ENCODE measurements at places on chromosomes 1 and 21.

DNA sequence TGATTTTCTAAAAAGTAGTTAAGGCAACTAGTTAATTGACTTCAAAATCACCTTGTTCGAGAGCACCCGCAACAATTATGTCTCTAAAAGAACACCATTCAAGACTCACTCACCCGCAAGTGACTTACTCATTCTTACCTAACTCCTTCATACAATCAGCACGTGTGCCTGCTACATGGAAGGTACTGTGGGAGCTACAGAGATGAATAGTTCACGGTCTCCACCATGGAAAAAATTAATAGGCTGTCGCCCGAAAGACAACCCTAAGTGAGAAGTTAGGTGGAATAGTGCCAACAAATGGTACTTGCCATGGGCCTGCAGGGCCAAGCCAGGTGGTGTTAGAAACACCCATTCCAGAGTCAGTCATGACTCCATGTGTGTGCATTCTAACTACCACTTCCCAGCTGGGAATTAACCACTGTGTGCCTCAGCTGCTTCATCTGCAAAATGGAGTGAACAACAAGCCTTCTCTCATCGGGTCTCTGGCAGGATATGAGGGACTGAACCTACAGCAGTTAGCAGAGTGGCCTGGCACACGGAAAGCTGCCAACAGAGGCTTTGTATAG is 7.1 kb downstream of the SSBP3 start:
- DNase-seq, result no peak

DNA sequence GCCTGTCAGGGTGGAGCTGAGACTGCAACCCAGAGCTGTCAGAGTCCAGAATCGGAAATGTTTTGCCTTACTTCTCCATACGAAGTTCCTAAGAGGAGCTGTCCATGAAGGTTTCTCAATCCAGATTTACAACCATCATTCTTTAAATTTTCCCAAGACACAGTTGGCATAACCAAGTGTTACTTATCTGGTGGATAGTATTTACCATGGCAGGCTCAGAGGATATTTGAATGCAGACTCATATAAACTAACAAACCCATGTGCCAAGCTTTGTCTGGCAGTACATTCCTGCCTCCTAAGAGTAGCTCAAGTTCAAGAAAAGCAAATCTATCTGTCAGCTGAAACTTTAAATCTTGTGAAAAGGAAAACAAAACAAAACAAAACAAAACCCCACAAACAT is 267.9 kb downstream of the ZNF326 start:
- DNase-seq, result no peak

DNA sequence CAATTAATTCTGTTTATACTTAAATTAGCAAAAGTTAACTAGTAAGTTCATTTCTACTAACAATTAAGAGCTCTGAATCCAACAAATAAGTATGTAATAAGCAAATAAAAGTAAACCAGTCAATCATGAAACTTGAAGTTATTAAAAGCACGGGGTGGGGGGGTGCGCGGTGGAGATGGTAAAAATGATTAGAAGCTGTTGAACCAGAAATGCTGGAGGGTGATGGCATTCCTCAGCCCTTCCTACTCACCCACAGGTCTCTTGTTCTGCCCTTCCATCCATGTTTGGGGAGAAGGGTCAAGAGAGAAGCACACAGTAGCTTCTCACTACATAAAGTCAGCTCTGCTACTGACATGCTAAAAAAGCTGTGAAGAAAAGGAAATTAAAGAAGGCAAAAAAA is 63.5 kb downstream of the AKT3 start:
- DNase-seq, result no peak

DNA sequence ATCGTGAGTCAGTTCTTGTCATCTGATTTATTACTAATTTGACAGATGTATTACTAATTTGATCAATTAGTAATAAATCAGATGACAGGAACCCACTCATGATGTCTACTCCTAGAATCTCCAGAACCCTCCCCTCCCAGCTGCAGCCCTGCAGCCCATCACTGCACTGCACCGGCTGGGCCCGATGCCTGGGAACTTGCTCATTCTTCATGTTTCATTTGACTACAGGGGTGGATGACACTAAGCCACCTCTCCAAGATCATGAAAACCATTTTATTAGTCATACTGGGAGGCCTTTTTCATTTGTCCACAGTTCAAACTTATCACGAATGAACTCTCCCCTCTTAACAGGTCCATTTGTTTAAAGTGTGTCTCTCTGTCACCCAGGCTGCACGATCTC is 41.0 kb downstream of the KCNH1 start:
- no peak for DNase-seq

DNA sequence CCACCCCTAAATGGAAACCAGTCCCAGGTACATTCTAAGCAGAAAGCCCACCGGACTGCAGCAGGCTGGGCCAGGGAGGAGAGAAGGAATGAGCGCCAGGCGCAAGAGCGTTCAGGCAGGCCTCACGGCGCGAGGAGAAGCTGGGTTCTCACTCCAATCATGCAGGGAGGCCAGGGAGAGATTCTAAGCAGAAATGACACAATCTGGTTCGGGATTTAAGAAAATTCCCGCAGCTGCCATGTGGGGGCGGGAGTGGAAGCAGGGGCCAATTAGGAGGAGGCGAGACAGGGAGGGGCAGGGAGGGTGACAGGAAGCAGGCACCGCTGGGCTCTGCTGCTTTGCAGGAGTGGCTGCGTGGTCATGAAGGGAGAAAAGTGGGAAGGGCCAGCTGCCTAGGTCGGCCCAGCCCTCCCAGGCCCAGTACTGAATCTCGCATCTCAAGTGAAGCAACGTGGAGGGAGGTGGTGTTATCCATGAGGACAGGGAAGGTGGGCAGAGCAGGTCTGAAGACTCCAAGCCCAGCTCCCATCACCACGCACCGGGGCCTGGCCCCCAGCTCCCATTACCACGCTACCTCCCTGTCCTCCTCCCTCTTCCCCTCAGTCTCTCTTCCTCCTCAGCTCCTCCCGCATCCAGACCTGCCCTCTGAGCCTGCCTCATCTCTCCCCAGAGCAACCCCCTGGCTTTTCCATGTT is 11.8 kb downstream of the NPHP4 start:
- no peak for DNase-seq

DNA sequence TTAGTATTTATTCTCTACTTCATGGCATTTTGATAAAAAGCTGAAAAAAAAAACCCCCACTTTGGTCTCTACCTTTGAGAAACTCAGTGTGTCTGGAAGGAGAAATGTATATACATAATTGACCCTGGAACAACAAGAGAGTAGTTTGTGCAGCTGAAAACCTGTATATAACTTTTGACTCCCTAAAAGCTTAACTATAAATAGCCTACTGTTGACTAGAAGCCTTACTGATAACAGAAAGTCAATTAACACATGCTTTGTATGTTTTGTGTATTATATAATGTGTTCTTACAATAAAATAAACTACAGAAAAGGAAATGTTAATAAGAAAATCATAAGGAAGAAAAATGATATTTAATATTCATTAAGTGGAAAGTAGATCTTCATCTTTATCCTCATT is 88.0 kb downstream of the NEK7 start:
- no peak for DNase-seq

DNA sequence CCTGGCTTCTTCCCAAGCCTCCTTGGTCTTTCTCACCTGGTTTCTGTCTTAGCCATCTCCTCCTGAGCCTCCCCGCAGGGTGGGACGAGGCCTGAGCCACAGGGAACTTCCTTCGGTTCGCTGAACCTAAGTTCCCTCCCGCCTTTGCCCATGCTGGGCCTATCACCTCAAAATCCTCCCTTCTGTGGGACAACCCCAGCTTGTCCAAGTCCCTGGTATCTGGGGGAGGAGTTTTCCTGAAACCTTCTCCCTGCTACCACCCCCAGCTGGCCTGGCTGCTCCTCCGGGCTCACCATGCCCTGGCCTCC is 27.7 kb upstream of the VPS13D start:
- DNase-seq, result no peak

- DNase-seq, result no peak
Measured at GRCh38 chr1:21239221-21239620, 51.0 kb downstream of the ECE1 start.

DNA sequence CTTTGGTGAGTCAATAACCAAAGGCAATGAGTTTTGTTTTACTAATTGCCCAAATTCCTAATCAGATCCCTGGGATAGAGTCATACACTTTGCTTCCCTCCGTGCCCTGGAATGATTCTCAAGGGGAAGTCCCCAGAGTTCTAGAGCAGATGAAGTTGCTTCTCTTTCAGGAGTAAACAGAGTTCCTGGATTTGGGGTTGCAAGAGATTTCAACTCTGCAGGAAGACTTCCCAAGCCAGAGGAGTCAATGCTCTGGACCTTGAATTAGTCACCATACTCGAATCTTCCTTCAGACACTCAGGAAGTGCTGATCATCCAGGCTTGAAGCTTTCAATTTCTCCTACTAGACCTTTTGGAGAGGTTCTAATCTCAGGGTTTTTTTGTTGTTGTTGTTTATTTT is 39.6 kb downstream of the FCER1A start:
- DNase-seq, result no peak

DNA sequence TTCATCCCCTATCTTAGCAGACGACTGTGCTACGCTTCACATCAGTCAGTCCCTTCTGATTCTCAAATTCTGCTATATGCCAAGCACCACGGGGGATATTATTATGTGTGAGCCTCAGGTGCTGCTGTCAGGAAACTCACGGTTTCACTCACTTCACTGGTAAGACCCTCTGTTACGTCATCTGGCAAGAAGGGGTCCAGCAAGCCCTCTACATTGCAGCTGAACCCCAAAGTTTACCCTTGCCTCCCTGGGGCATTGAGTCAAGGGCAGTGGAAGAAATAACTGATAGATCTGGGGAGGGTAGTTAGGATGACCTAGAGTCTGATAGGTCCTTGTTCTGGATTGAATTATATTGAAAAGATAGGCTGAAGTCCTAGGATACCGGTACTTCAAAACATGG is 237.4 kb downstream of the RRAGC start:
- no peak for DNase-seq

DNA sequence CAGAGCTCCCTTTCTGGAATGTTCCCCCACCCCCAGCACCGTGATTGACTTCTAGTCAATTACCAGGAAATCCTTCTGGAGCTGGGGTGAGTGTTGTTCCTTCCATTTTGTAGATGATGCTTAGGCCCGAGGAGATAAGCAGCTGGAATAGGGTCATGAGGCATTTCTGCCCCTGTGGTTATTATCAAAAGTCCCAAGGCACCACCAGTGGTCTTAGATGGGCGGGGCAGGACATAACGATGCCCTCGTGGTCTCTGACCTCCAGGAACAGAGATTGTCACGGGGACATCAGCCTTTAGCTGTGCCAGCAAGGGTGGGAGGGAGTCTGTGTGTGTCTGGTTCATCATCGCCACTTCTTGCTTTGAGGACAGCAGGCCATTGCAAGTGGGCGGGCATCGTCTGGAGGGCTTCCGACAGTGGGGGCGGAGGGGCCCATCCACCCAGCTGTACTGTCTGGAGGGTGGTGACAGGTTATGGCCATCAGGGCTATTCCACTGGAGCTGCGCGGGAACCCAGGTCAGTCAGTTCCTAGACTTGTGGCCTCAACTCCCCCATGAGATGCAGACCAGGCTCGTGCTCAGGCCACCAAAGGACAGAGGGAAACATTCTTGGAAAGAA is 22.6 kb downstream of the TNFRSF8 start:
- DNase-seq, result no peak

Measured in activated T-cell treated with anti-CD3 and anti-CD28 coated beads for 1 hour (primary cell).